HFF-Myc (cell line): ENCODE measurements at places on chromosomes 7 and 10.

- DNase-seq = no peak
Observed at GRCh38 chr7:130926001-130926691, 192.1 kb upstream of the KLF14 start.

DNA sequence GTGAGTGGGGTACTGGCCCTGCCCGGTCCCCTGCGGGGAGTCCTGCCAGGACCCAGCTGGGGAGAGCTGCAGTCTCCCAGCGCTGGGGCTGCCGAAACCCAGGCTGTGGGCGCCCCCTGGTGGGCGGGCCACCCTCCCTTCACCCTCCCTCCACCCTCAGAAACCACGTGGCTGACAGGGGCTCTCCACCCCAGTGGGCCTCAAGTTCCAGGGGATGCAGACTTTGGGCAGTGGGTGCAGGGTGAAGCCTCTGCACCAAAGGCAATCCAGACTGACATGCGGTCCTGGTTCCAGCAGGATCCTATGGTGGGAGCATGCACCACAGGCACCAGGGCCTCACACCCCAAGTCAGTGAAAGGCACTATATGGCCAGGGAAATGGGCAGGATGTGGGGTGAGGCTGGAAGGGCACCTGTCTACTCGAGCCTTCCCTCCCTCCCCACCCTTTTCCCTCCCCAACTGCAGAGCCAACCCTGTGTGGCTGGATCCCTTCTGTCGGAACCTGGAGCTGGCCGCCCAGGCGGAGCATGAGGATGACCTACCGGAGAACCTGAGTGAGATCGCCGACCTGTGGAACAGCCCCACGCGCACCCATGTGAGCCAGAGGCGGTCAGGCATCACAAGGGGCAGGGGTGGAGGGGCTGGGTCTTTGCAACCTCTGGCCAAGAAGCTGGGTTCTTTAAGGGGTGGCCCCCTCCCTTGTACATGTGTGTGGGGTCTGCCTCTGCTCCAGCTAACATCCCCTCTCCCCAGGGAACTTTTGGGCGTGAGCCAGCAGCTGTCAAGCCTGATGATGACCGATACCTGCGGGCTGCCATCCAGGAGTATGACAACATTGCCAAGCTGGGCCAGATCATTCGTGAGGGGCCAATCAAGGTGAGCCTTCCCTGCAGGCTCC lies 38.8 kb downstream of the PSAP start:
- no peak for DNase-seq

- no peak for DNase-seq
Observed at GRCh38 chr7:81299711-81300110, 380.9 kb upstream of the SEMA3C start.

GRCh38 chr10:100318207-100318606 lies 11.8 kb downstream of the PKD2L1 start:
- DNase-seq = no peak

DNA sequence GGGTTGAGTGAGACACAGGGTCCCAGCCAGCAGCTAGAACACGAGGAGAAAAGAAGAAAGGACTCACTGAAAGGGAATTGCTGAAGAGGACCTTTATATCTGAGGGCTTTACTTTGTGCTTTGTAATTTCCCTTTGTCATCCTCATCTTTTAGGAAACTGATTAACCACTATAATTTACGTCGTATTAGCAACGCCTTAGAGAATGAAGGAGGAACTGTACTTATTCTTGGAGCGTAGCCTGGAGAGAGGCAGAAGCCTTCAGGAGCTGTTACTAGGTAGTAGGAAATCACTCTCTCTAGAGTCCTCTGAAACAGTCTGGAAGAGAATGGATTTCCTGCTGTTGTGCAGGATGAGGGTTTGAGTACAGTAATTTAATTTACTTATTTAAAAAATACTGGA lies 101.0 kb upstream of the STEAP1B start:
- no peak for DNase-seq

DNA sequence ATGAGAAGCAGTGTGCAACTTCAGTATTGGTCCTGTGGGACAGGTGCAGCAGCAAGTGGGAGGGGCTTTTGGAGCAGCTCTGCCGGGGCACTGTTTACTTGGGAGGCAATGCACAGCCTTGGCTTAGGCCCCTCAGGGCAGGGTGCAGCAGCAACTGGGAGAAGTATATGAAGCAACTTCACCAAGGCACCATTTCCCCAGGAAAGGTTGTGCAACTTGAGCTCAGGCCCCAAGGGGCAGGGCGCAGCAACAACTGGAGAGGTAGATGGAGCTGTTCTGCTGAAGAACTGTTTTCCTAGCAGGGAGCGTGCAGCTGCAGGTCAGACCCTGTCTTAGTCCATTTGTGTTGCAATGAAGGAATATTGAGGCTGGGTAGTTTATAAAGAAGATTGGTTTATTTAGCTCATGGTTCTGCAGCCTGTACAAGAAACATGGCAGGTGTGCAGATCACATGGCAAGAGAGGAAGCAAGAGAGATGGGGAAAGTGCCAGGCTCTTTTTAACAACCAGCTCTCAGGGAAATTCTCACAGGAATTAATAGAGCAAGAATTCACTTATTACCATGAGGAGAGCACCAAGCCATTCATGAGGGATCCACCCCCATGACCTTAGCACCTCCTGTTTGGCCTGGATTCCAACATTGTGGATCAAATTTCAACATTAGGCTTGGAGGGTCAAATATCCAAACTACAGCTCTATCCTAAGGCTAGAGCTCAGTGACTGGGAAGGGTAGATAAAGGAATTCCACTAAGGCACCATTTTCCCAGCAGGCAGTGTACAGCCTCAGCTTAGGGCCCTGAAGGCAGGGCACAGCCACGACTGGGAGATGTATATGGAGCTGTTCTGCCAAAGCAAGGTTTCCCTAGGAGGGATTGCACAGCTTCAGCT lies 10.9 kb downstream of the GPR141 start:
- DNase-seq = no peak

DNA sequence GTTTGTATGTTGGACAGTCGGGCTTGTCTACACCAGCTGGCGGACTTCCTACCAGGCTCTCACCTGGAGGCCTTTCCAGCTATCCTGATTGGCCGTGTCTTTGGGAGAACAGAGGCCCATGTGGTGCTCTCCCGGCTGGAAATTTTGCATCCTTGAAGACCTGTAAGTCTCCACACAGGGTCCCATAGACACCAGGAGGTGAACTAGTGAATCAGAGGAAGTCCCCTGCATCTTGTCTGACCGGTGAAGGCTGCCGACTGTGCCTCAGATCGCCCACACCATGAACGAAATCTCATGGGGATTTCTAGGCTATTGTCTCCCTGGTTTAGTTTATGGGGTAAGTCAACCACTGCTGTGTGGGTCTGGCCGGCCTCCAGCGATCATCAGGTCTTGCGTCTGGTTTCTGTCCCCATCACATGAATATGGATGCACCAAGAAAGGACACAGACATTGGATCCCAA lies 108.4 kb upstream of the LYZL2 start:
- DNase-seq = no peak

GRCh38 chr7:77269360-77270093 lies 69.9 kb upstream of the FGL2 start:
- DNase-seq = no peak

DNA sequence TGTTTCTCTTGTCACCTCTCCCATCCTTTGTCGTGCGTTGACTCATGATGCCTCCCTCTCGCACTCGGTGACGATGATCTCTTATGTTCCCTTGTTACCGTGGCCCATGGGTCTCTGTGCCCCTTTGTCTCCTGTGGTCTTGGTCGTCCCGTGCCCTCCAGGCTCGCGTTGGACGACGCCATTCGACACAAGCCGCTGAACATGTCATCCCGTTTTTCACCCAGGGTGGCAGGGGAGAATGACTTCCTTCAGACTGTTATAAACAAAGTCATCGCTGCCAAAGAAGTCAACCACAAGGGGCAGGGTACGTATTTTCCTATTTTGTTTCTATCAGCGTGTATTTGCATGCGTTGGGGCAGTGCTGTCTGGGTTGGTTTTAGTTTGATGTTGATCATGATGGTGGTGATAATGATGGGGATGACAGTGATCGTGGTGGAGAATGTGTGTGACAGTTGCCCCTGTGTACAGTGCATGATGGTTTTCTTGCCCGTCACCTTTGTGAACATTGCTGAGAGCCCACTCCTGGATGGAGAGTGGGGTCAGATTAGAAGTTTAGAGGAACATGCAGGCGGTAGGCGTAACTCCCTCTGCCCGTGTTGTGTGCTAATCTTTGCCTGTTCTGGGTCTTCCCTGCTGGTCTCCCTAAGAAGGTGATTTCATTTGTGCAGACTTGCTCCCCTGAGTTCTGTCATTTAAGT lies 107.0 kb downstream of the DOCK1 start:
- DNase-seq = no peak

- no peak for DNase-seq
Observed at GRCh38 chr10:103899312-103899711, 18.7 kb downstream of the STN1 start.

DNA sequence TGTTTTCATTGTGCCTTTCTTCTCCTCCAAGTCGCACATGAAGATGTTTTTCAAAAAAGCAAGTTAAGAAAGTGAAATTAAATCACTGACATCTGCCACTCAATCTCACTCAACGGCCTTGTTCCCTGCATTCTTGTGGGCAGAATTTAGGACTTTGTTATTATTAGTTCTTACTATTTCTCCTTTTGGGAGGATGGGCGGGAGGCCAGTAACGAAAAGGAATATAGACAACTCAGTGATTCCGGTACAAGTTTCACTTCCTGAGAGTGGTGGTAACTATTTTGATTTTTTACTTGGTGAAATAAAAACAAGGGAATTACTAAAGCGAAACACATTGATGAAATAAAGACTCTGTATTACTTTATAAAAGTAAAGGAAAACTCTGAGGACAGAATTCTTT lies 231.9 kb upstream of the HABP2 start:
- no peak for DNase-seq

GRCh38 chr7:148921806-148922205 lies 37.7 kb upstream of the EZH2 start:
- no peak for DNase-seq

GRCh38 chr7:100676501-100677306 lies 3.2 kb downstream of the GNB2 start:
- no peak for DNase-seq
